ENCODE measurements at places on chromosomes 7 and 10.

DNA sequence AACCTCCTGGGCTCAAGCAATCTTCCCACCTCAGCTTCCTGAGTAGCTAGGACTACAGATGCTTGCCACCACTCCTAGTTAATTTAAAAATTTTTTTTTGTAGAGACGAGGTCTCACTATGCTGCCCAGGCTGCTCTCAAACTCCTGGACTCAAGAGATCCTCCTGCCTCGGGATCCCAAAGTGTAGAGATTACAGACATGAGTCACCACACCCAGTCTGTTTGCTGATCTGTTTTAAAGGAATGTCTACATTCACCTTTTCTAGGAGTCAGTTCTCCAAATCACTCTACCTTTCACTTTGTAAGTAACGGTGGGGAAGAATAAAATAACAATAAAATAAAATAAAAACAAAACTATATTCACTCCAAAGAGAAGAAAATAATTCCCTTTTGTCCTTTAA is 86.6 kb upstream of the AGBL3 start:
- no peak for DNase-seq

DNA sequence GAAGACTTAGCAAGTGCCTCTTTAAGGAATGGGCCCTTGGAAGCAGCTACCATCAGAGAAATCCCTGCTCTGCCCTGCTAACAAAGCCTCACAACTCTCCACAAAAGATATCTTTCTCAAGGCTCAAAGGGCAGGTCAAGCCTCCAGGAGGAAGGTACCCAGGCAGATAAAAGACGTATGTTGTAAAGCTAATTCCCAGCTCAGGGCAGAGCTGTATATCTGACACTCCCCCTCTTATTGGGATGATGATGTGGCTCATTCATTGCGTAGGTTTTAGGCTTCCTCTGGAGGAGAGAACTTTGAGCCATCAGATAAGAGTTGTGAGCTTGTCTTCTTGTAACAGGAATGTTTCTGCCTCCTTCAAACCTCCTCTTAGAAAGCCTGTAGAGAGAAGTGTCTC is 145.4 kb downstream of the CALN1 start:
- no peak for DNase-seq

GRCh38 chr10:99850021-99850766 is 67.8 kb downstream of the ABCC2 start:
- peak; percentile 47 for DNase-seq

DNA sequence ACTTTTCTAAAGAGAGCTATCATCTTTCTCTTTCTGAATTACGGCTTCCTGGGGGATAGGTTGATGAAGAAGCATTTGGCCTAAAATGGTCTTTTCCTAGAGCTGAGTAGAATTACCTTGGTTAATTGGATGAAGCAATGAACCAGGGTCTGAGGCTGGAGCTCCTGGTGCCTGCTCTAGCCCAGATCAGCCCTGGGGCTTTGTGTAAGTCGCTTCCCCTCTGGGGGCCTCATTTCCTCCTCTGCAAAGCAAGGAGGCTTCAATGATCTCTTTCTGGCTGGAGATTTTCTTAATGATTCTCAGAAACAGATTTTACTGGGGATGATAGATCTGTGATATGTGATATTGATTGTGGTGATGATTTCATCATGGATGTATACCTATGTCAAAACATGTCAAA is 3.5 kb upstream of the CPA2 start:
- no peak for DNase-seq

- no peak for DNase-seq
Measured at GRCh38 chr10:21832821-21833130, 170.8 kb downstream of the DNAJC1 start.

- peak; percentile 59 for DNase-seq
Measured at GRCh38 chr7:75642810-75643486, 95.8 kb downstream of the HIP1 start.

DNA sequence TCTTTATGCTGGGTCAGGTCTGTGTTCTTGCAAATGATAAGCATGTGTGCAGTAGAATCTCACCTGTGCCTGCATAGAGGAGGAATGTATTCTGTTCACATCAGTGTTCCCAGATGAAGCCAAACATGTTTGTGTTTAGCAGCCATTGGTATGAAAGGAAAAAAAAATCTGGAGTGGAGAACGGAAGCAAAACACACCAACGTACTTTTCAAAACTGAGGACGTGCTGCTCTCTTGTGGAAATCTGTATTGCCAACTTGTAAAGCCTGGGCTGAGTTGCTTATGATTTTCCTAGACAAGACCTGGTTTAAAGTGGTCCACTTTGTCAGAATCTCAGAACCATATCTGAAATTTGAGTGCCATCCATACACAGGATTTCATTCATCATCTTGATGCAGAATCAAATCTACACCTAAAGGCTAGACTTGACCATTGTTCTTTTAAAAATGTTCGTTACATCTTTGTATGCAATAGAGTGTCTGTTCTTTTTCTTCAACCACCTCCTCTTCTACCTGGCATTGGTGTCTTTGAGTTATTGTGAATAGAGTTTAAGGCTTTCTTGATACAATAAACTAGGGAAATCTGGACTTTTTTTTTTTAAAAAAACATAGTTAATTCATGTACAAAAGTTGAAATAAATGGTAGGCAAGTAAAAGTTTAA is 367.7 kb downstream of the PHF14 start:
- no peak for DNase-seq

DNA sequence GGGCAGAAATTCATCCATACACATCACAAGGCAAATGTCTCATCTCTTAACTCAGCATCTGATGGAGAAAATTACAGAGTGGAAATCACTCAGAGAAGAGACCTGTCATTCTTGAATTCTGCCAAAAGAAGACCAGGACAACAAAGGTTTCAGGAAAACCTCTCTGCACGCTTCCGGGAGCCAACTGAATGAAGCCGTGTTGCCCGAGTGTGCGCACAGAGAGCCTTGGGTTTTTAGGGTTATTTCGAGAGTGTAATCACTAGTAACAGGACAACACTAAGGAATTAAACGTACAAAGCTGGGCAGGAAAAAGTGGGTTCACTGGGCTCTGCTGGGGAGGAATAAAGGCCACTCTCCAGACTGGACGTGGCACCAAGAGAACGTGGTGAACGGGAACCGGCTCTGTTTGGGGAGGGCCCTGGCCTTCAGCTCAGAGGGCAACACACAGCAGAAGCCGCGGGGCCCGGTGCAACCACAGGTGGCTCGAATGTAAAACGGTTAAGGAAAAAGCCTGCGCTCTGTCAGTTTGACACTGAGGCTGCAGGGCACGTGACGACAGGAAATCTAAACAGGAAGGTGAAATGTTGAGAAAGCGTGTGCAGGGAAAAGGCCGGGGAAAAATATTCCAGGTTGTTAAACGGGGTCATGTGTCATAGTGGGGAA is 331.5 kb downstream of the DNAJB6 start:
- no peak for DNase-seq

DNA sequence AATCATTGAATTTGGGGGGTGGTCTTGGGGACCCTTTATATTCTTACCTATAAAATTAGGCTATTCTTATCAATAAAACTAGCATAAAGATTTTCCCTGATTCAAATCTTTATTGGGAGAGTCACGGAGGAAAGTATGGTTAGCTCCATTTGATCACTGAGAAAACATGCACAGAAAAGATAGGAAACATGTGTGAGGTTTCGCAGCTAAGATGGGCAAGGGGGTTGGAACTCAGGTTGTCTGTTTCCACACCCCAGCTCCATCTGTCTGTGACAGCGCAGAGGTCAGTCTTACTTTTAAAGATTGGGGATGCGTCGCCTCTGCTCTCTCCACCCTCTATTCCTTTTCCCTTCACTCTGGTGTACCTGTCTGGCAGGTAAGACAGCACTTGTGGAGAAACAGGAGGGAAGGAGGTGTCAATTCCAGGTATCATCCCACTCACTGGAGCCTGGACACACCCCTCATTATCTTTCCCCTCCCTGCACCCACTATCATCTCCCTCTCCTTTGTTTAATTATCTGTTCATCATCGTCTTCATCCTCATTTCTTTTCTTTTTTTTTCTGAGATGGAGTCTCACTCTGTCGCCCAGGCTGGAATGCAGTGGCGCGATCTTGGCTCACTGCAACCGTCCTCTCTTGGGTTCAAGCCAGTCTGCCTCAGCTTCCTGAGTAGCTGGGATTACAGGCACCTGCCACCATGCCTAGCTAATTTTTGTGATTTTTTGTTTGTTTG is 2.4 kb upstream of the DENND10 start:
- DNase-seq: no peak

DNA sequence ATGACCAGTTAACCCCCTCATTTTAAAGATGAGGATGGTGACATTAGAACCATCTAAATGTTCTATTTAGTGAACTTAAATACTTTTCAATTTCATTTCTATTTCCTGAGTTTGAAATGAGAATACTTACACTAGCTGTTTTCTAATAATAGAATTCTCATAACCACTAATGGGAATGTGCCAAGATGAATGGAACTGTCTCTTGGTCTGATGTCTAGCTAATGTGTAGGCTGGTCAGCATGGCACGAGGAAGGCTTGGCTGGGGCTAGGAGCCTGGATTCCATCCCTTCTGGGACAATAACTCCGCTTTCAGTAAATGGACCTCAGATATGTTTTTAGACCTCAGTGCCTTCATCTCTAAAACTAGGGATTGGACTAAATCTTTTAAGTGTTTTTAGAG is 185.8 kb upstream of the NRP1 start:
- DNase-seq: no peak

DNA sequence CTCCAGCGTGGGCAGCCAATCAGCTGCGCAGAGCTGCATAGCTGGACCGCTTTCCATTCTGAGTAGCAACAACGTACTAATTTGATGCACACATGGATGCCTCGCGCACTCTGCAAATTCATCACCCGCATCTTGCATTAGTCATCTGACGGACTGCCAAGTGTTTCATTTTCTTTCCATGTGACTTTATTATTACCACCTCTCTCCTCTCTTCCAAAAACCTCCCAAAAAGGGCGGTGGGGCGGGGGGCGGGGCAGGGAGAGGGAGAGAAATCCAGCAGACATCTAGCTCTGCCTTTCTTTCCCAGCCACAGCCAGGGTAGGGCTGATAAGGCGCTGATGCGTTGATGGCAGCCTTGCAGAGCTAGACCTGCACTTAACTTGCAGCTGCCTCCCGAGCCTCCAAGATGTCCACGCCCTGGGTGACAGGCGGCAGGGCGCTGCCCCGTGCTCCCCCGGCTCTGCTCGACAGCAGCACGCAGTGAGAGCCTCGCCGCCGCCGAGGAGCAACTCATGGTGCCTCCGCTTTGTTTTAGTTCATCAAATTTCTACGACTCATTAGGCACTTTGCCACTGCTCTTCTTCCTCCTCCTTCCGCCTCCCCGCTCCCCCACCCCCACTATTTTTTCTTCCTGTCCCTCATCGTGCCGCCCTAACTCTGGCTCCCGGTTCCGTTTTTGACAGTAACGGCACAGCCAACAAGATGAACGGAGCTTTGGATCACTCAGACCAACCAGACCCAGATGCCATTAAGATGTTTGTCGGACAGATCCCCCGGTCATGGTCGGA is 147.3 kb downstream of the CELF2 start:
- DNase-seq: no peak

GRCh38 chr10:73810735-73811465 is 498 bp downstream of the NDST2 start:
- DNase-seq: peak; percentile 58

GRCh38 chr7:157664034-157664433 is 327.2 kb downstream of the DNAJB6 start:
- no peak for DNase-seq

DNA sequence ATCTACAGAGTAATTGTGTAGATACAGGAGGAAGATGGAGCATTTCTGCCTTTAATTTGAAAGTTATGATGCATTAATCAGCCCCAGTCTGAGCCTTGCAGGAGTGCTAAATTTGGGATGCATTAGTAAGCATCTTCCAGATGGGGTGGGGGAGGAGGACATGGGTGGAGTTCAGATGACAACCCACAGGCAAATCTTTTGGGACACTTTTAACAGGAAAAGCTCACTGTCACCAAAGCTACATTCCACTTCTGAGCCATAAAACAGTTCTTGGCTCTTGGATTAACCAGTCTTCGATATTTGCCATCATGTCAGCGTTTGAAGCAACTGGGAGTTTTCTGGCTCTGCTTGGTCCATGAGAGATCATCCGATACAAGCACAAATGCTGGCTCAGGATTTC is 121.1 kb downstream of the CXCL12 start:
- no peak for DNase-seq

GRCh38 chr10:33706191-33706590 is 371.7 kb upstream of the NRP1 start:
- no peak for DNase-seq

GRCh38 chr7:144546782-144547181 is 143.3 kb upstream of the NOBOX start:
- DNase-seq: no peak

DNA sequence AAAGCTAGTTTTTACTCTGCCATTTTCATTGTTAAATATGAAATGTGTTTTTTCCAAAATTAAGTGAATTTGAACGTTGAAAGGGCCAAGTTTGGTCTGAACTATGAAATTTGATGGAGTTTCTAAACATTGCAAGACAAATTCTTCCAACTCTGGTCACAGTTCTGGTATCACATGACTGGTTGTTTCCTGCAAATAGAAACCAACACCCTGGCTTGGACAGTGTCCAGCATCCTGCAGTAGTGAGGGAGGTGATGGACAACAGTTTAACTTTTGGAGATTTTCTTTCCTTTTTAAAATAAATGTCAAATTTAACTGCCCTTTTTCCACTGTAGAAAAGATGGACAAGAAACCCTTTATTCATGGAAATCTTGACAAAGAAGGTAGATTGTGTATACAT is 54.8 kb upstream of the AGBL3 start:
- DNase-seq: no peak

- DNase-seq: no peak
Measured at GRCh38 chr7:87021285-87021684, 38.2 kb downstream of the ELAPOR2 start.

DNA sequence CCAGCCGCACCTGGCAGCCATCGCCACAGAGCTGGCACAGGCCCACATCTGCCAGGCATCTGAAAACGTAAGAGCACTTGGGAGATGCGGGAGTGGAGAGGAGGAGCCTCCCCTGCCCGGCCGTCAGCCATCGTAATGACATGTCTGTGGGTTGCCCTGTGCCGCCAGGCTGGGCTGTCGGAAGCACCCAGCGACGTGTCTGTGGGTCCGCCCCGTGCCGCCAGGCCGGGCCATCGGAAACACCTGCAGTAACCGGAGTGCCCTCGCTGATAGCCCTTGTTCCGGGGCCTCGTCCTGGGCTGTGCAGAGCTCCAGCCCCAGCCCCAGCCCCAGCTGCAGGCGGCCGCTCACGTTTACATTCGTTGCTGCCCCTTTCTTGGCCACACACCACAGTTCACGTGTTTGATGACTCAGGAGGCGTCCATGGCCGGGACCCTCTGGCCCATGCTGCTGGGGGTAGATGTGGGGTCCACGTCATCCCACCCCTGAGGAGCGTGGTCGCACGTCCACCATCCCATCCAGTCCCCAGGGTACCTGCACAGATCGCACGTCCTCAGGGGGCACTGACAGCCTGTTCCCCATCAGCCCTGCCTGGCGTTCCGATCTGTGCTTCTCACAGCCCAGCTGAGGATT is 30.0 kb upstream of the PRKAR1B start:
- DNase-seq: no peak

- no peak for DNase-seq
Measured at GRCh38 chr7:72924386-72924732, 536 bp upstream of the POM121 start.

DNA sequence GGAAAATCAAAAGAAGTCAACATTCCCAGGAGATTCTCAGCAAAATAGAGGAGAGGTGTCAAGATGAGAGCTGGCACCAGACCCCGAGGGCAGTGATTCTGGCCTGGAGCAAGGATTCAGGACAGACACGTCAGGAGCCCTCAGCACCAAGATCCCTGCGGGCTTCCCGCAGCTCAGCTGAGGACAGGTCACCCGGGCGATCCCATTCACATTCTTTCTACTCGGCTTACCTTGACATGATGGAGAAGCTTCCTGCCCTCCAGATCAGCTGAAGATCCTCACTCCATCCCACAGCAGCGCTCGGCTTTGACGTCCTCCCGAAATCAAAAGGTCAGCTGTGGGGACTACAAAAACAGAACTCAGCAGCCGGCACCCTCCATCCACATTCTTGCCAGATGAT is 139.1 kb downstream of the DLG5 start:
- no peak for DNase-seq

Data from A549 (cell line).